Mammary microvascular endothelial cell (primary cell): ENCODE measurements at places on chromosomes 5 and 9. TPM values are rescaled to one million over a fixed set of nuclear protein-coding genes. Genes with fewer than 3 reads are reported as not detected.

C5orf58 gene
- total RNA-seq = not detected in 2 replicates

ORM2 gene
- not detected in 2 replicates for total RNA-seq

ENTPD2 gene
- not detected in 2 replicates for total RNA-seq

CYLC2 gene
- total RNA-seq = not detected in 2 replicates

HSDL2 gene
- total RNA-seq = 10.0 and 15.4 TPM in 2 replicates

SPATA31A5 gene
- total RNA-seq = not detected in 2 replicates

LOX gene
- total RNA-seq = 13.7 and 18.3 TPM in 2 replicates

OLFM1 gene
- total RNA-seq = 2.1 and 4.7 TPM in 2 replicates

PCDHA13 gene
- total RNA-seq = not detected in 2 replicates
